ENCODE measurements at places on chromosomes 16 and 17. TPM values are rescaled to one million over a fixed set of nuclear protein-coding genes. Genes with fewer than 3 reads are reported as not detected.

Gene LGALS9C
- total RNA-seq: 6.3 TPM

Gene SYNGR3
- 4.9 TPM for total RNA-seq

Gene NHERF2
- 2.2 TPM for total RNA-seq

Gene RNF222
- not detected for total RNA-seq

Gene PITPNM3
- 0.50 TPM for total RNA-seq

Gene SMPD3
- 3.0 TPM for total RNA-seq

Gene HP
- not detected for total RNA-seq

Gene SLC52A1
- total RNA-seq: 0.16 TPM

Gene SDK2
- total RNA-seq: 2.3 TPM

Gene CCL4L2
- 0.45 TPM for total RNA-seq

Gene ABCA6
- total RNA-seq: not detected

Gene HEATR9
- total RNA-seq: 0.45 TPM

Gene C16orf96
- 0.16 TPM for total RNA-seq

Gene PRCD
- total RNA-seq: not detected

Gene C17orf113
- total RNA-seq: 0.05 TPM

Gene RNF227
- total RNA-seq: 3.6 TPM

Gene PRKCB
- 71.9 TPM for total RNA-seq

Gene HIGD1B
- not detected for total RNA-seq

Gene KRTAP4-1
- total RNA-seq: not detected

Gene KRT39
- not detected for total RNA-seq

Gene PNMT
- total RNA-seq: not detected

Gene TCAP
- total RNA-seq: 1.7 TPM

Gene CSH1
- not detected for total RNA-seq

Gene CCL8
- total RNA-seq: not detected

Gene TM4SF5
- not detected for total RNA-seq

Gene ZG16B
- 6.5 TPM for total RNA-seq

Gene APOBR
- 24.0 TPM for total RNA-seq

Gene GNAO1
- total RNA-seq: 2.1 TPM

Gene RPL19
- total RNA-seq: 2,030 TPM

Gene CES1
- not detected for total RNA-seq

Data from T-helper 2 cell treated with Interferon-gamma antibody and Interleukin-4, amounts not matched to agents 100 ng/mL and 5 ng/mL, for 36 hours (primary cell).